Posterior cingulate gyrus (tissue), 11 donors: ENCODE measurements at places on chromosomes 16 and 17.

GRCh38 chr16:89842471-89843408, 14.5 kb downstream of the SPIRE2 start:
- DNase-seq, result no peak

- DNase-seq, result no peak
Measured at GRCh38 chr16:10862438-10862837, 14.6 kb upstream of the CIITA start.

GRCh38 chr16:61792194-61792909, 243.9 kb downstream of the CDH8 start:
- DNase-seq, result no peak

GRCh38 chr16:46638947-46639925, 18.1 kb upstream of the SHCBP1 start:
- no peak for DNase-seq

DNA sequence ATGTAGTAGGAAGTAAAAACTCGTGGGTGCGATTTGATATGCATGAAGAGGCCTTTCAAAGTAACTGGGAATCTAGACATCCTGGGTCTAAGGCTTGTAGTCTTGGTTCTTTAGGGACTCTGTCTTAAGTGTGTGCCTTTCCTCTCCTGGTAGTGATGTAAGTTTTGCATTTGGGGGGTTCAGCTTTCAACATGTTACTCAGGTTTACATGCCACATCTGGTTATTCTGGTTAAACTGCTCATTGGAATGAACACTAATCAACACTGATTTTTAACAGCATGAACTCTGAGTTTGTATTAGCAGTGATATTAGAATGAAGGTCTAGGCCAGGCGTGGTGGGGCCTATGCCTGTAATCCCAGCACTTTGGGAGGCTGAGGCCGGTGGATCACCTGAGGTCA, 15.1 kb downstream of the PGS1 start:
- DNase-seq, result no peak

DNA sequence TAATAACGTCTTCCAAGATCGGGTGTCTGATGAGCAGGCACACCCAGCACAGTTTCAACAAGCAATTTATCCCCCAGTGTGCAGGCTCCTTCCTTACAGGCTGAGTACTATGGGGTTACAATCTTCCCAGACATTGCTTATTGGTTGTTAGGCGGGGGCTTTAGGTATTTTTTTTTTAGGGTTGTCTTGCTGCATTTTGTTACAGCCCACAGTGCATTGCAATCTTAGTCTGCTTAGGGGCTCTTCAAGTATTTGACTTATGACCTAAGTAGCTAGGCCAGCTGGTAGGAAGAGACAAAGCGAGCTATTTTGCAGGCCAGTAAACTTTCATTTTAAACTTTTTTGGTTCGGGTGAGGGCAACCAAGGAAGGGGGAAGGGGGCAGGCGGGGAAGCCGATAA, 5.8 kb downstream of the PLD6 start:
- DNase-seq, result peak; percentile 30

DNA sequence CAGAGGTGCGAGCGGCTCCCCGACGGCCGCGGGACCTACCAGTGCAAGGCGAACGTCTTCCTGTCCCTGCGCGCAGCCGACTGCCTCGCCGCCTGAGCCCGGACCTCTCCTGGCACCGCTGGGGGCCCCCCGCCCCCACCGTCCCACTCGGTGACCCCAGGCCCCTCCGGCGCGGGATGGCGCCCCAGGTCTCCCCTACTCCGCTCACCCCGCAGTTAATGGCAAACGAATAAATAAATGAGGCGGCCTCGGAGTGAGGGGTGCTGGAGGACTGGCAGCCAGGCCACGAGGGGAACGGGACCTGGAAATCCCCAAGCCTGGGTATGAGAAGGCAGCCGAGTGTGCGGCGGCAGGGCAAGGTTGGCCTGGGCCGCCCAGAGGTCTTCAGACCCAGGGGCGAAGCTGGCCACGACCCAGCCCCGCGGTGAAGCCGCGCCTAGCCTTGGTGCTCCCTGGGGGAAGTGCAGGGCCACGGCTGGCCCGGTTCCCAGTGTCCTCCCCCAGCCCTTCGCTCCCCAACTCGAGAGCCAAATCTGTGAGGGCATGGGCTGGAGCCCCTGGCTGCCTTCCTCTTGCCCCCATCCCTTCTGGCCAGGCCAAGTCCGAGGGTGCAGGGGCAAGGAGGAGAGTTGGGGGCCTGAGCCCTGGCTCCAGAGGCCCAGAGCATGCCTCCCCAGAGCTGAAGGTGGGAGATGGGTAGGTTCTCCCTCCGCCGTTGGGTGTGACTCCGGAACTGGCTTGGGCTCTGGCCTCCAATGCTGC, 796 bp downstream of the NPB start:
- DNase-seq, result no peak

DNA sequence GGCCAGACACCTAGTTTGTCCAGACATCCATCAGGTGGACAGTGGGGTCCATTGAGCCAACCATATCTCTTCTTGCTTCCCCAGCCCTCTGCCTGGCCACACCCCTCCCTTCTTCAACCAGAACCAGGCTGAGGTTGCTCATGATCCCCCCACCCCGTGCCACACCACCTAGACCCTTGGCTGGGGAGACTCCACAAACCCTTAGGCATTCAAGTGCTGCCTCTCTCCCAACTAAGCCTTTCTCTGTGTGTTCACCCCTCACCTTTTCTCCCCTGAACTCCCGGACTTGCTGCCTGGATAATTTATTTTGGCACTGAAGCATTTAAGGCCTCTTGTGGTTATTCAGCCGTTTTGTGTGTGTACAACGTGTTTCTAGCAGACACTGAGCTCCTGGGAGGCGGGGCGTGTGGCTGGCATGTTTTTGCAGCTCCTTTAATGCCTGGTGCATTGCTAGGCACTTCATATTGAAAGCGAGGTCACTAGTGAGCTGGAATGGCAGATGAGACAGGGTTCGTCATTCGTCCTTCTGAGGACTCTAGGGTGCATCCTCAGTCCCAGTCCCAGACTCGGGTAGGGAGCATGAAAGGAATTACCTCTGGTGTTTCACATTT, 28.7 kb downstream of the CACNA1G start:
- no peak for DNase-seq

DNA sequence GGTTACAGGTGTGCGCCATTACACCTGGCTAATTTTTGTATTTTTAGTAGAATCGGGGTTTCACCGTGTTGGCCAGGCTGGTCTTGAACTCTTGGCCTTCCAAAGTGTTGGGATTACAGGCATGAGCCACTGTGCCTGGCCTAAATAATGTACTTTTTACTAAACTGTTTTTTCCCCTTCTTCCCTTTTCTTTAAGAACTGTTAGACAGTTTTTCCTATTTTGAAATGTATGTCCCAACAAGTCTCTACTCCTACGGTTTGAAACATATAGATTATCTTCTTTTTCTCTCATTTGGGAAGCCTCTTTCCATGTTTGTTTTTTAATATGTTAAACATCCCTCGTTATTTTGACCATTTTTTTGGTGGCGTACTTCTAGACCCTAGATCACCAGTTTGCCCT, 9.6 kb downstream of the UTP18 start:
- no peak for DNase-seq

DNA sequence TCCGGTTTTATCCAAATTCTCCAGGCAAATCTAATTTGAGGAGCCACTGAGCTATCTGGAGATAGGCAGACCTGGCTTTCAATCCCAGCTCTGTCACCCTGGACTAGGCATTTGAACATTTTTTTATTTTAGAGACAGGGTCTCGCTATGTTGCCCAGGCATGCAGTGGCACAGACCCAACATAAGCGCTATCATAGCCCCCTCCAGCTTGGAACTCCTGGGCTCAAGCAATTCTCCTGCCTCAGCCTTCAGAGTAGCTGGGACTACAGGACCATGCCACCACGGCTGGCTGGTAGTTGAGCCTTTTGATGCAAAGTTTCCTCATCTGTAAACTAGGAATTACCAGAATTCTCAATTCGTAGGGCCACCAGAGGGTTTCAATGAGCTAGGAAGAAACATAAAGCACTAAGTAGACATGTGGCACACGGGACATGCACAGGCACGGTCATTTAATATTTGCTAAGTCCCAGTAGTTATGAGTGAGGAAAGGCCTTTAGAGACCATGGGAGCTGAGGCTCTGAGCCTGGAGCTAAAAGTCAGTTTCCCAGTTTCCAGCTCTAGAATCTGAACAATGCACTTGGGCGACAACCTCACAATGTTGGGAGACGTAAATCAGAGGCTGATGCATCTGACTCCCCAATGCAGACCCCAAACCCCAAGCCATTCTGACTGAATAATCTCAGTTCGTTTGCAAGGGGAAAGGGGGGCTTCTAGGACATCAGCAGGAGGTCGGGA, 1.1 kb downstream of the ELOB start:
- DNase-seq, result no peak

- DNase-seq, result no peak
Measured at GRCh38 chr17:51699303-51699702, 439.0 kb downstream of the UTP18 start.

- no peak for DNase-seq
Measured at GRCh38 chr16:2761472-2761871, 9.0 kb downstream of the SRRM2 start.

DNA sequence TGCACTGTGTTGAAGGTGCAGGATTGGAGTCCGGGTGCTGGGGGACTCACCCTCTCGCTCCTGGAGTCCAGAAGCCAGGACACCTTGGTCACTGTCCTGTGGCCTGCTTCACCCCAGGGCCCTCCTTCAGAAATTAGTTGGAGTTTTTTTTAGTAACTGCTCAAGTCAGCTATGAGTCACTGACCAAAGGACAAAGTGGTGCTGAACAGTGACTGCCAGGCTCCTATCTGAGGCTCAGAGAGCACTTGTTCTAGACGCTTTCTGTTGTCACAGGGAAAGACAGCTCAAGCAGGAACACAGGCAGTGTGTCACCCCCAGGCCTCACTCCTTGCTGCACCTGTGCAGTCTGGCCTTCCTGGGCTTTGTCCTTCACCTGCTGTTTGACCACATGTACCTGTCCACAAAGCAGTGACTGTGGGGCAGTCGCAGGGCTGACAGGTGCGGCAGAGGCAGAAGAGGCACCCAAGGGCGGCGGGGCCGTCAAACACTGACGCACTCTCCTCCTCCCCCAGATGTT, 4.1 kb upstream of the FAAP100 start:
- DNase-seq, result peak; percentile 30

DNA sequence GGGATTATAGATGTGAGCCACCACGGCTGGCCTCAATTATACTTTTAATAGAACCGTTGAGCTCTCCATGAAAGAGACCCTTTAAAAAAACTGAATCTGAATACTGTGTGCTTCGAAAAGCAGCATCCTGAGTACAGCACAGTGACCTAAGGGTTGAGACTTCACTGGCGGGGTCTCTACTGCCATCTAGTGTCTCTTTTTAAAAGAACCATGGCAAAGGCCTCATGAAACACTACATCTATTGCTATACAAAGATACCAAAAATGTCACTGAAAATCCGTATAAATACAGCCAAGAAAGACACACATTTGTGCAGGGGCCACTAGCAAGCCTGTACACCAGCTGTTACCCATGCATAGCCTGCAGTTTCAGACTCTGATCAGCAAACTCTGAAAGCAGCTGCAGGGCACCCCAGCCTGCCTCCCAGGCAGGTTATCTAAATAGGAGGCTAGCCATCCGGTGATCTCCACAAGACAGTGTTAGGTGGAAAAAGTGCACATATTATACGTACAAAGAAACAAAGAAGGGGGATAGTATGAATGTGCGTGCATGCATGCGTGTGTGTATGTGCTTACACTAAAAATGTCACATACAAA, 35.3 kb downstream of the NPLOC4 start:
- no peak for DNase-seq

DNA sequence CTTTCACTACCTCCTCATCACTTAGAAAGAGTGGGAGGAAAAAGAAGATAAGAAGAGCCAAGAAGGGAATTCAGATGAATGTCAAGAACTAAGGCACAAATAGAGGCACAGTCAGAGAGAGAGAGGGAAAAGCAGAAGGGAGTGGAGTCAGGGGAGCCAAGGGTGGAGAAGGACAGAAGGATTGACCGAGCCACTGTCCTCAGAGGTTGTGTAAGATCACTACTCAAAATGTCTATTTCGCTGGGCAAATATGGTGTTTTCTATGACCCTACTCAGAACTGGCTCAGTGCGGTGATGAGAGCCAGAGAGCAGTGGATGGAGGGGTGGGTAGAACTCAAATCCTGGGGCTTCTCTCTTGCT, 139.2 kb upstream of the HS3ST2 start:
- no peak for DNase-seq

GRCh38 chr16:88649924-88650748, 717 bp downstream of the CYBA start:
- no peak for DNase-seq

GRCh38 chr17:71681427-71682173, 439.2 kb upstream of the SOX9 start:
- DNase-seq, result no peak

DNA sequence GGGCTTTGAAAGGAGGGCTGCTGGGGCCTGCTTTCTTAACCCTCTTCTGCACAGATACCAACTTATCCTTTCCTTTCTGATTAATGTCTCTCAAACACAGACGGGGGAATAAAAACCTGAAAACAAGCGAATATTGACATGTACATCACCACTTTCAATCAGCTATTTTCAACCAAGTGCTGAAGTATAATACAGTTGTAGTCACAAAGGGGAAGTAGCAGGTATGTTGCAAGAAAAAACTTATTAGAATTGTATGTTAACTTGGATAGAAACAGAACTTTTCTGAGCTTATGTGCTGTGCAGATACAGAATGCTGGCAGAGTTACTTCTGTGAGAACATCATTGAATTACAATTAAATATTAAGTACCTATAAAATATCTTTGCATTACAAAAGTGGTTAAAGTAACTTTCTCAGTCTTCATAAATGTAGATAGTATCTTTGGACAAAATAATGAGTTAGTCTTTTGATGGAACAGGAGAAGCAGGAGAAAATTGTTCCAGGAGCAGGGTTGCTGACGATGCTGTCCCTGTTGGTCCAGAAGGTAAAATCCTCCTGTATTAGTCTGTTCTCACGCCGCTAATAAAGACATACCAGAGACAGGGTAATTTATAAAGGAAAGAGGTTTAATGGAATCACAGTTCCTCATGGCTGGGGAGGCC, 59.5 kb downstream of the RPTOR start:
- no peak for DNase-seq

DNA sequence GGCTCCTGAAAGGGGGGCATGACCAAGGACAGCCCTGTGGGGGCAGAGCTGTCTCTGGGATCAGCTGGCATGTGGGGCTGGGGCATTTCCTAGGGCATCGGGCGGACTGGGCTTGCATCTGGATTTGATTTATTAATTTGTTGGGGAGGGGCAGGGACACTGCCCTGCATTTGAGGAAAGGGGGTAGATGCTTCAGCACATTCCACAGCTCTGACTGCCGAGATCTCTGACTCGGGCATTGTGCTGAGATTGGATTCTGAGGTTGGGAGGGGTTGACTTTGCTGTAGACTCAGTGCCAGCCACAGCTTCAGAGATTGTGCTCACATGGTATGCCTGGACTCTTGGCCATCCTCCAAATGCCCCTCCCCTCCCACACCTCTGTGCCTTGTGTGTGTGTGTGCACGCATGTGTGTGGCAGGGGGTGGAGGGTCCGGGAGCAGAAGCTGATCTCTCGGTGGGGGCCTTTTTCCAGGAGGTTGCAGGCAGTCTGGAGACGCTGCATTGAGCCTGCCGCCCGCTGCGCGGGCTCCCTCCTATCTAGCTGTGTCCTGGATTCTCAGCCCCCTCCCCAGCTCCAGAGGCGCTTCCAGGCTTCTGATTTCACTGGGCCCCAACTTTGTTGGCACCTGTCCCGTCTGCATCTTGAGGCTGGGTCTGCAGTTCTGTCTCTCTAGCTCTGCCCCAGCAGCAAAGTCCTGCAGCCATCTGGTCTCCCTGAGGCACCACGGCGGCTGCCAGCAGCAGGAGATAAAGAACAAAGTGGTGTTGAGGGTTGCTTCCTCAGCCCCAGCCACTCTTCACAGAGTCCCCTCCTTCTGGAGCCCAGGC, 14.9 kb downstream of the IGFBP4 start:
- DNase-seq, result no peak

- no peak for DNase-seq
Measured at GRCh38 chr17:80561541-80562114, 17.0 kb downstream of the RPTOR start.
